A673 (cell line): ENCODE measurements at places on chromosomes 7 and 10. TPM values are rescaled to one million over a fixed set of nuclear protein-coding genes. Genes with fewer than 3 reads are reported as not detected.
A peak's percentile ranks its signal among the peaks of the same experiment; 100 is the strongest.

GRCh38 chr7:53744403-53744760 is 708.9 kb downstream of the POM121L12 start:
- no peak overlapping the region for H3K27ac ChIP-seq
- H3K4me3 ChIP-seq = no peak overlapping the region
- no peaks in the 10 kb centered on the region for H3K36me3 ChIP-seq
- no peaks in the 10 kb centered on the region for H3K27me3 ChIP-seq
- DNase-seq = no peak

- no peaks in the 10 kb centered on the region for H3K36me3 ChIP-seq
- peak; percentile 25 for DNase-seq
- H3K4me1 ChIP-seq = no peaks in the 10 kb centered on the region
- no peak overlapping the region for H3K27ac ChIP-seq
Measured at GRCh38 chr10:97612386-97612785, 20.9 kb downstream of the MORN4 start.

Gene OR2A42
- 0.21 and 0.37 TPM in 2 replicates for total RNA-seq

Gene CAMK2B
- total RNA-seq = 0.13 and 0.42 TPM in 2 replicates

Gene HYAL4
- not detected in 2 replicates for total RNA-seq

Gene FOXI2
- total RNA-seq = not detected in 2 replicates
